Non-pigmented ciliary epithelial cell (primary cell): ENCODE measurements at places on chromosomes 2 and 18.

GRCh38 chr2:171846894-171847293 is 47.1 kb downstream of the SLC25A12 start:
- DNase-seq = no peak

- DNase-seq = no peak
Measured at GRCh38 chr2:60391649-60392375, 161.6 kb downstream of the BCL11A start.

- DNase-seq = no peak
Measured at GRCh38 chr2:10245021-10245420, 57.7 kb upstream of the HPCAL1 start.

DNA sequence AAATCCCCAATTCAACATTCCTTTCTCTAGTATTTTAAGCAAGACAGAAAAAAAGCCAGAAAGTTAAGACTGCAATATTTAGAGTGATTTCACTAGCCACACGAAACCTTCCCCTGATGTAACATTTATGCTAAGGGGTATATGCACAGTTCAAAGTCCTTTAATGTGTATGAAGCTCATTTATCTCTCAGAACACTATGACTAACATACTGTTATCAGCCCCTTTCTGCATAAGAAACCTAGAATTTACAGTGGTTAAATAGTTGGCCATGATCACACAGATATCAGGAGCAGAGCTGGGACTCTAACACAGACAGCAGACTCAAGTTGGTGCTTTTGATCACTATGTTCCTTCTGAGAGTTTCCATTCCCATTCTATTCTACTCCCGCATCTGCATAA is 185.5 kb downstream of the CDH2 start:
- DNase-seq = no peak

DNA sequence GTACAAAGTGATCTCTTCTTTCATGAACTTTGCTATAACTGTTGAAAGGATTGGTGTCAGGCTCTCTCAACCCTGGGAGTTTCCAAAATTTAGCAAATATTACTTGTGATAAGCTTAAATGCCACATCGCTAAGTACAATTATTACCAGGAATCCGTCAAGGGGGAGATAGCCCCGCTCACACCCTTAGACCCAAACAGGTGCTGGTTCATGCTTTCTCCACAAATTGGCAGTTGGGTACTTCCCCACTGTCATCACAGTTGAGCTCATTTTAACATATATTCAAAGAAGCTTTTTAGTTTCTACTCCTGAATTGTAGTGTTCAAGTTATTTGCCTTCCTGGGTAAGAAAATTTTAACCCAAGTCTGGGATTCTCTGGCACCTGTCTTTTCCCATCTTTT is 29.8 kb upstream of the EPB41L5 start:
- no peak for DNase-seq

- no peak for DNase-seq
Measured at GRCh38 chr18:34220081-34220815, 4.5 kb downstream of the NOL4 start.

DNA sequence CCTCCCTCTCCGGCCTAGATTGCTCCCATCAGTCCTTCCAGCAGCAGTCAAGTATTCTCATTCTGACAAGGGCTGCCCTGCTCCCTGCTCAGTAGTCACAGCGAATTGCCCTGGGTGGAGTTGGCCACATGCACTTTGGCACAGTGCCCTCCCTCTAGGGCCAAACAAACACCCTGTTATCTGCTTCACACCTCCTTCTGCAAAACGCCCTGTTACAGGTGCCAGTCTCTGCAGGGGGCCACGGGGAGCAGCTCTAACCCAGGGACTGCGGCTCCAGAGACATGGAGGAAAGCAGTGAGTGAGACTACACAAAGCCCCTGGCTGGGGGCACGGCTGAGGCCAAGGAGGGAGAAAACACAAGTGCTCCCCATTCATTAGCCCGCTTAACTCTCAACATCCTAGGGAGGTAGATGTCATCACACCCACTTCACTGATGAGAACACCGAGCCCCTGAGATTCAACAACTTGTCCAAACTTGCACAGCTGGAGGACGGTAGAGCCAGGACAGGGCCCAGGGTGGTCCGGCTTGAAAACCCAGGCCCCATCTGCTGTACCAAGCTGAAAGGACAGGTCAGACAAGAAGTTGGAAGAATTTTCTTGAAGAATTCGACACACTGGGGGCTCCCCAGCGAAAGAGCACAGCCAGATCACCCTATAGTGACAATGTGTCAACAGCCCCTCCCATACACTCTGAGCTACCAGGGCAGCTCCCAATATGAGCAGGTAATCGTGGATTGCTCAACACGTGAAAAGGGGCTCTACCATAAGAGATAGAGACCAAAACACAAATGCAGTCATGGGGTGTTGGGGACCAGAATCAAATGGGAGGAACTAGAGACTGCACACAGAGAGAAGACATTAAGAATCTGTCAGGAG is 8.7 kb upstream of the TFCP2L1 start:
- DNase-seq = no peak

- DNase-seq = no peak
Measured at GRCh38 chr2:30336084-30336483, 104.8 kb downstream of the LBH start.

- DNase-seq = no peak
Measured at GRCh38 chr2:86623043-86623493, 597 bp downstream of the RNF103 start.

- DNase-seq = no peak
Measured at GRCh38 chr2:23286031-23286757, 98.8 kb upstream of the KLHL29 start.

- no peak for DNase-seq
Measured at GRCh38 chr2:20443276-20443920, 3.5 kb upstream of the RHOB start.

GRCh38 chr2:94960751-94961150 is 64.8 kb upstream of the MAL start:
- no peak for DNase-seq

DNA sequence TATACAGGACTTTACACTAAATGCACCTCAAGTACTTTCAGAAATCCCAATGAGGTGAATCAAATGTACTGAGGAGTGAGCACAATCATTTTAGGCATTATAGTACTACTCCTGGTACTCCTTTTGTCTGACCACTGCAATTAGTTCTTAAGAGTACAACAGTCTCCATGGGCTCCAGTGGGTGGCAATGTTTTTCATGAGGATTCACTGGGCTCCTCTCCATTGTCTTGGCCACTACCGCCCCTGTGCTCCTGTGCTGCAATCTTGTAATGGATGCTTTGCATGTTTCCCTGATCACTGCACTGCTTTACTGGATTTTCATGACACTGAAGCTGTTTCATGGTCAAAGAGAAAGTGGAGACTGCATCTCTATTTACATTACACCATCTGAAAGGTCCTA is 268.5 kb upstream of the ZSWIM2 start:
- no peak for DNase-seq

DNA sequence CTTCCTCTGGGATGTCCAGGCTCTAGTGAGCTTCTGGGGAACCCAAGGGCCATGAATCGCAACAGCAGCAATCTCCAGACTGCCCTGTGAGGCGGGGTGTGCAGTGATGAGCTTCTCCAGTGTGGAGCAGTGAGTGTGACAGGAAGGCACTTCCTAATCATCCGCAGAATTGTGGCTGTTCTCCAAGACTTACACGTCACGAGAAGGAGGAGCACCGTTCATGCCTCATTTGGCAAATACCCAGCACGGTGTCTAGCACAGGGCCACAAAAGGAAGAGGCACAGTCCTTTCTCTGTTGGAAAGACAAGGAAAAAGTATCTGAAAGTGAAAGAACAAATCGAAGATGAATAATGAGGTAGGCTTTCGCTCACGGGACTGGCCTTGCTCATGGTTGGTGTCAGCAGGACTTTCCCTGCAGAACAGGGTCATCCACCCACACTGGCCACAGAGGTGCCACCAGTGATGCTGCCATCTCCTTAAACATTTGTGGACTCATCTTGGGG is 125.1 kb upstream of the HAAO start:
- DNase-seq = peak; percentile 76

- no peak for DNase-seq
Measured at GRCh38 chr2:198749364-198749763, 708.4 kb downstream of the SATB2 start.

DNA sequence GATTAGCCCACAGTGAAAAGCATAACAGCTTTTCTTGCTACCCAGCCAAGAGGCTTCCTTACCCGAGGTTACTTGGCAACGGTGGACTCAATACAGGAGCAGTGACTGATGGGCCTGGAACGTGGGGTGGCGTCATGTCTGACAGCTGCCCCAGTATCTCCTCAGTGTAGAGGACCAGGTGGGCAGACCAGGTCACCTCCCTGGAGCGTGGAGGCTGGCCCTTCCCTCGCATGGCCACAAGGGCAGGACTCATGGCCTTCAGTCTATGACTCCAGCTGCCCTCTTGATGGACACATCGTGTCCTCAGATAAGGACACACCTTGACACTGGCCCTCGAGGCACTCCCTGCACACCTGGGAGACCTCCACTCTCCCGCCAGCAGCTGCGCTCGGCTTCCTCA is 6.4 kb downstream of the ASPRV1 start:
- DNase-seq = no peak
